ENCODE measurements at places on chromosomes 11 and 22. TPM values are rescaled to one million over a fixed set of nuclear protein-coding genes. Genes with fewer than 3 reads are reported as not detected.

- DNase-seq: no peak
Observed at GRCh38 chr22:49487950-49488349, 339.7 kb downstream of the BRD1 start.

GRCh38 chr11:68936676-68937620, 33.3 kb downstream of the IGHMBP2 start:
- no peak for DNase-seq

- DNase-seq: no peak
Observed at GRCh38 chr11:20671856-20672546, 2.6 kb downstream of the NELL1 start.

DNA sequence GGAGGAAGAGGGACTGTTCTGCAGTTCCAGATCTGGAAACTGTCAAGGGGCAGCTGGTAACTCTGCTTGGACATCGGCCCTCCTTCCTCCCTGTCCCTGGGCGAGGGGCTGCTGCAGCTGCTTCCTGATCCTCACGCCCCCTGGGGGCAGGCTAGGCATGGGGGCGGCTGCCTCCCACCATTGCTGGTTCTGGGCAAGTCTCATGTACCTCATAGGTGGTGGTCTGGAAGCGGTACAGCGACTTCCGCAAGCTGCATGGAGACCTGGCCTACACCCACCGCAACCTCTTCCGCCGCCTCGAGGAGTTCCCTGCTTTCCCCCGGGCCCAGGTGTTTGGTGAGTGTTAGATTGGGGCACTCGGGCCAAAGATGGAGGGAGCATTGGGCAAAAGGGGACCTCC, 5.0 kb downstream of the SNX15 start:
- DNase-seq: no peak

DNA sequence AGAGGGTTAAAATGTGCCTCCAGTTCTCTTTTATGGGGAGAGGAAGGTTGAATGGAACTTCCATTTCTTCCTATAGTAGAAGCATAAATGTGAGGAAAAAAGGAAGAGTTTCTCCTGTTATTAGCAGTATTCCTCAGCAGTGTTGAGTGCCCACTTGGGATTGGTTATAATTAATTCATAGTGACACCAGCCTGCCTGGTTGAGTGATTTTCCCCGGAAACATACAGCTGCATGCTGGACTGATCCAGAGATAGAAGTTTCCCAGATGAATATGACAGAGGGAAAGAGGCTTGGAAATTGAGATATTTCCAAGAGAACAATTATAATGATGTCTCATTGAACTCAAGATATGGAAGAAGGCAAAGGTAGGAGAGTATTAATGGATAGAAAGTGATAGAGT, 28.3 kb downstream of the RAB39A start:
- DNase-seq: no peak

- DNase-seq: no peak
Observed at GRCh38 chr11:35135222-35135621, 3.7 kb upstream of the CD44 start.

DNA sequence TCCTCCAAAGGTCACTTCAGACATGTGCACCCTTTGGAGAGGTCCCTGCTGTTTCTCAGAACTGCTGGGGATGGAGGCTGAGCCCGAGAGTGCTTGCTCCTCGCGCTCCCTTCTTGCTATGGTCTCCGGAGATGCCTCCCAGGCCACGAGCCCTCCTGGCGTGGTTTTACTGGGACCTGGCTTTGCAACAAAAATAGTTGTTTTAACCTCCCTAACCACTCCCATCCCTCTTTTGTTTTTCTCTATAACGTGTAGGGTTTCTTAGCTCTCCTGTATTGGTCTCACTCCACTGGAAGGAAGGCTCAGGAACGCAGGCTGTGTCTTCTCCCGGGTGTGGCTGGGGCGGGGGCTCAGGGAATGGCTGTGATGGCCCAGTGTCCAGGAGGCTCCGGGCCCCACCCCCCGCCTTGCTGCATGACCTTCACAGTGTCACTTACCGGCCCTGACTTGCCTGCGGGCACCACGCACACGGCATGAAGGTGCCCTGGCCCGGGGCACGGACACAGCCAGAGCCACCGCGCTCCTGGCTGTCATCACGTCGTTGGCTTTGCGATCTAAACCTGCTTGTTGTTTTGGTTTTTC, 5.6 kb downstream of the PTDSS2 start:
- DNase-seq: no peak

DNA sequence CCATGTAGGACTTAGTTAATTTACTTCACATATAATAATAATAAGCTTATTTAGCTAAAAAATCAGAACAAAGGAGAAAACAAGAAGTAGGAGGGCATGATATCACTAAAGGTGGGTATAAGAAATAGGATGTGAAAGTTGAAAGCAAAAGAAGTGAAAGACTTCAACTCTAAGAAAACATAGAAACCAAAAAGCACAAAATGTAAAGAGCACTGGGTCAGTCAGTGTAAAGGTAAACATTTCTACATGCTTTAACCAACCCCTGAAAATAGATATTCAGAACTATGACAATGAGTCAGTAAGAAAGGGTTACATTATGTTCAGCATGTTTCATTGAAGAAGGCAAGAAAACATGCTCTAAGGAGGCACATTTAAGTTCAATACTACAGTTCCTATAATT, 298.8 kb downstream of the SWAP70 start:
- DNase-seq: no peak

- no peak for DNase-seq
Observed at GRCh38 chr11:76242004-76242779, 35.9 kb upstream of the WNT11 start.

GRCh38 chr22:50361688-50362087, 18.6 kb downstream of the PPP6R2 start:
- peak; percentile 69 for DNase-seq

DNA sequence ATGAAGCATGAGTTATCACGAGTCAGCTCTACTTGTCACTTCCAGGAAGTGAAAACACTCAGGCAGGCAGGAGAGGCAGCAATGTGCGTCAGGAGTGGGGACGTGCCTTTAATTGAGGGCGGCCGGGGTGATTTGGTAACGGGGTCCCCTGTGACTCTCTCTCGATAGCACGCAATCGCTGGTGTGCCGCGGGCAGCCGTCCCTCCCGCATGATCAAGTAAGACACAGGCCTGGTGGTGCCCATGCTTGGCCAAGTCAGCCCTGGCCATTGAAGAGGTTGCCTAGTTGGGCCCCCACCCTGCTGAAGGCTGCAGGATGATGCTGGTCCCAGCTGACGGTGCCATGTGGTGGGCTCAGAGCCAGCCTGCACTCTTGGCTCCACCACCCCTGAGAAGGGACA, 29.7 kb downstream of the CACNG2 start:
- no peak for DNase-seq

GRCh38 chr11:116175707-116176106, 597.1 kb downstream of the BUD13 start:
- DNase-seq: no peak

- no peak for DNase-seq
Observed at GRCh38 chr11:68016161-68016903, 6.2 kb downstream of the ALDH3B1 start.

DNA sequence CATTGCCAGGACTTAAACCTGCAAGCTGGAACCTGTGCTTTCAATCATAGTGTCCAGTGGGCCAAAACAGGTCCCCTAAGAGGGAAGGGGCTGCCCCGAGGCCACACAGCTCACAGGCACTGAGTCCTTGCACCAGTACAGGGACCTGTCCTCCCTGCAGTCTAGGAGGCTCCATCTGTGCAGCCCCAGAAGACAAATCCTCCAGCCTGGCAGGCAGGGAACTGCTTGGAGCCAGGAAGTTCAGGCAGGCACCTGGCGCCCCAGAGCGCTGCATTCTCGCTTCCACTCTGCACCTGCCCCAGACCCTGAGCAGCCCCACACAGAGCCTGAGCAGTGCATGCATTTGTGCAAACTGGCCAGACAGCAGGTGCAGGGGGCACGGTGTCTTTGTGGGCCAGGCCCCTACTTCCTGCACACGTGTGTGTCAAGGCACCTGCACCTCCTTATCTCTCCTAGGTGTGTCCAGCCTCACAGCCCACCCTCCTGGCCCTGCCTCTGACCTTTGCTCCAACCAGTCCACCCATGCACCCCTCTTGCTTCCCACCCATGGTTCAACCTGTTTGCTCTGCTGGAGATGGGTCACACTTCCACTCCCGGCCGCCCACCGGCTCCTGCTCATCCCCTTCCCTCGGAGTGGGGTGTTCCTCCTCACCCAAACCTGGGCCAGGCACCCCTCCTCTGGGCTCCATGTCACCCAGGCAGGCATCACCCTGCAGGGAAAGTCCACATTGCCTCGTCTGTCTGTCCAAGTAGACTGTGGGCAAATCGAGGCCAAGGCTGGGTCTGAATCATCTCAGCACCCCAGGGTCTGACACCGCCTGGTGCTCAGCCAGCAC, 19.0 kb downstream of the LINC01488 start:
- DNase-seq: no peak

DNA sequence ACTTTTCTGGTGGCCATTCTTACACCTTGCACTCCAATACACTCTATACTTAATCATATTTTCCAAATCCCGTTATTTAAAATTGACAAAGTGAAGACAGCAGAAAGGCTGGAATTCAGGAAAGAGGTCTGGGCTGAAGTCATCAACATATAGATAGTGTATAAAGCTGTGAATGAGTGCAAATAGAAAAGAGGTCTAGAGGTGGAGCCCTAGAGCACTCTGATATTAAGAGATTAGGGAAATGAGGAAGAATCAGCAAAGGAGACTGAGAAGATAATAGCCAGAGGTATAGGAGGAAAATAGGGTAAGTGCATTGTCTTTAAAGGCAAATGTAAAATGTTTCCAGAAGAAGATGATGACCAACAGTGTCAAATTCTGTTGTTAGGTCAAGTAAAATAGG, 7.9 kb downstream of the CTR9 start:
- no peak for DNase-seq

- DNase-seq: peak; percentile 64
Observed at GRCh38 chr11:60972182-60973030, 926 bp downstream of the CD6 start.

- DNase-seq: no peak
Observed at GRCh38 chr22:34333285-34333684, 413.0 kb upstream of the LARGE1 start.

- DNase-seq: no peak
Observed at GRCh38 chr11:59000003-59000402, 60.7 kb downstream of the GLYATL1 start.

DNA sequence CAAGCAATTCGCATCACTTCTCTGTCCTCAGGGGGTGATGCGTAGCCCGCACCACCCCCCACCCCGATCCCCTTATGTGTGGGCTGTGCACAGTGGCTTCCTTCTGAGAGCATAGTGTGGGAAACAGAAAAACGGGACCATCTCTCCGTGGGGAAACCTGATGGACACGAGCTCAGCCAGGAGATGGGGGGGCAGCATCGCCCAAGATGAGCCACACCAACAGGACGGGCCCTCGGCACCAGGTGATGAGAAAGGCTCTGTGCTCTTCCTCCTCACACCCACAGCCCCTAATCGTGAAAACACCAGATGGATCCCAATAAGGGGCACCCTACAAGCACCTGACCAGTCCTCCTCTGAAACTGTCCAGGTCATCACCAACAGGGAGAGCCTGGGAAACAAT, 153.6 kb downstream of the SHANK2 start:
- DNase-seq: no peak

DNA sequence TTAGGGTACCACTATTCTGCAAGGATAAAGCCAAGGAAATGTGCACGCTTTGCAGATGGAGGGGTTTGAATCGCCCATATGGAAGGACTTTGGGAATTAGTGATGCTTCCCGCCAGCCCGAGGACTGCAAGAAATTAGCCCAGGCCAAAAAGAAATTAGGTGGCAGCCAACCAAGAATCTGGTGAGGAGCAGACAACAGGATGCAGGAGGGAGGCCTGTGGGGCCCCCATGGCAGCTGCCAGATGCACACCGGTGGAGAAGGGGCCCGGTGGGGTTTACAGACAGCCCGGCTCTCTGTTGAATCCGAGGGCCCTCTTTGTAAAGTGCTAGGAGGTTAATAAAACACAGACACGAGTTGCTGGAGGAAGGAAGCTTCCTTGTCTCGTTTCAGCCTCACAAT, 73.5 kb downstream of the TIMP3 start:
- no peak for DNase-seq

GRCh38 chr11:113615773-113616172, 90.3 kb downstream of the TMPRSS5 start:
- DNase-seq: no peak

DNA sequence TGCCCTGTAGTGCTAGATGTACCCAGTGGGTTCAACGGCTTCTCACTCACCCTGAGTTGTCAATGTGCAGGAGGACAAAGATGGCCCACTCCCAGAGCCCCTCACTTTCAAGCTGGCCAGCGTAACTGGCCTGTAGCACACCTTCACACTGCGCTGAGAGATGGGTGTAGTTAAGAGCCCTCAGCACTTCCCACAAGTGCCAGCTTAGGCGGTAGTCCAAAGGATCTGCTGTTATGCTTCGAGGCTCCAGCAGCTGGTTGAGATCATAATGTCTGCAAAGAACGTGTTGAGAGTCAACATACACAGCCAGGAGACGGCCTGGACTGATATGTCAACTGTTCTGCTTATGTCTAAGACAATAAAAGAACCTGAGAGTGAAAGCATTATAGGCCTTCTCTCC, 14.7 kb upstream of the CHRNA10 start:
- no peak for DNase-seq

GRCh38 chr22:41822317-41823057, 10.4 kb upstream of the SREBF2 start:
- DNase-seq: peak; percentile 65

GRCh38 chr11:64384981-64385944, 26.3 kb downstream of the RPS6KA4 start:
- DNase-seq: no peak

GRCh38 chr11:2940921-2941821, 12.0 kb upstream of the PHLDA2 start:
- DNase-seq: peak; percentile 13

GRCh38 chr22:36362932-36363331, 24.8 kb downstream of the MYH9 start:
- DNase-seq: peak; percentile 74

DNA sequence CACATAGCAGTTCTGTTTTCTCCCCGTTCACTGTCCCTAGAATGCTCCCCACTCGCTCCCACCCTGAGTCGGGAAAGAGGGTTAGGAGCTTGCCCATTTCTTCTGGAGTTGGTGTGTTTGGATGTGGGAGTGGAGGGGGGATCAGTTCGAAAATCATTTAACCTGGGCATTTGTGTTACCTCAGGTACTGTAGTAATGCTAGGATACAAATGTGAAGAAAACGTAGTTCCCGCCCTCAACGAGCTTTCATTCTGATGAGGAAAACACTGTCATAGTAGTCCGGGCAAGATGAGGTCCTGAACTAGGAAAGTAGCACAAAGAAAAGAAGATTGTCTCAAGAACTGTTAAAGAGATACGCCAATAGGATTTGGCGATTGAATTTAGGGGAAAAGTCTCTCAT, 539 bp downstream of the SDHD start:
- peak; percentile 3 for DNase-seq

Gene APOA5
- not detected for total RNA-seq

Gene SLC17A6
- not detected for total RNA-seq

Gene TECTA
- 0.16 TPM for total RNA-seq

Gene RFPL3
- total RNA-seq: not detected

Gene CSF2RB
- 0.29 TPM for total RNA-seq

Gene SPI1
- total RNA-seq: not detected

Gene CAVIN3
- 13.3 TPM for total RNA-seq

Gene TNNI2
- total RNA-seq: not detected

Gene DEFB131B
- not detected for total RNA-seq

Gene IRAG1
- total RNA-seq: not detected

Gene CHRM1
- total RNA-seq: not detected

Gene RIMBP3B
- 0.29 TPM for total RNA-seq

Gene CDC42EP2
- not detected for total RNA-seq

Gene OR52E8
- total RNA-seq: not detected

Gene KRTAP5-2
- total RNA-seq: not detected

Gene POU2F3
- not detected for total RNA-seq

All from activated CD8-positive, alpha-beta T cell treated with anti-CD3 and anti-CD28 coated beads for 36 hours (primary cell).